Suppressor macrophage treated with lipopolysaccharide for 4 hours (primary cell): ENCODE measurements at places on chromosomes 4 and X.
A peak's percentile ranks its signal among the peaks of the same experiment; 100 is the strongest.

DNA sequence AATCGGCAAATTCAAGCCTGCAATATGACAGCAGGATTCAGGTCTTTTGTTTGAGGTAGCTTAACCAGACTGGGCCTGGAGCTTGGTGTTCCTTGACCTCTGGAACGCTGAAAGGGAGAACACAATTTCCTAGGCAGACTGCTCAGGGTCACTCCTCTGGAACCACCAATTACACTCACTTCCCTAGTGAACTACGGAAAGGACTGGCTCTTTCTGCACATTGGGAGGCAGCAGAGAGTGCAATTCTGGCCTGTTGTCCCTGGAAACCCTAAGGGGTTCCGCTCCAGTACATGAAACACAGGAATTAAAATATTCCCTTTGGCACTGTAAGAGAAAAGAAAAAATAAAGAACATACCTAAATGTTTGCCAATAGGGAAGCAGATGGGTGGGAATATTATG, 58.6 kb downstream of the GPC3 start:
- DNase-seq: no peak

- no peak for DNase-seq
Observed at GRCh38 chrX:152177052-152177451, 38.7 kb upstream of the MAGEA10 start.

DNA sequence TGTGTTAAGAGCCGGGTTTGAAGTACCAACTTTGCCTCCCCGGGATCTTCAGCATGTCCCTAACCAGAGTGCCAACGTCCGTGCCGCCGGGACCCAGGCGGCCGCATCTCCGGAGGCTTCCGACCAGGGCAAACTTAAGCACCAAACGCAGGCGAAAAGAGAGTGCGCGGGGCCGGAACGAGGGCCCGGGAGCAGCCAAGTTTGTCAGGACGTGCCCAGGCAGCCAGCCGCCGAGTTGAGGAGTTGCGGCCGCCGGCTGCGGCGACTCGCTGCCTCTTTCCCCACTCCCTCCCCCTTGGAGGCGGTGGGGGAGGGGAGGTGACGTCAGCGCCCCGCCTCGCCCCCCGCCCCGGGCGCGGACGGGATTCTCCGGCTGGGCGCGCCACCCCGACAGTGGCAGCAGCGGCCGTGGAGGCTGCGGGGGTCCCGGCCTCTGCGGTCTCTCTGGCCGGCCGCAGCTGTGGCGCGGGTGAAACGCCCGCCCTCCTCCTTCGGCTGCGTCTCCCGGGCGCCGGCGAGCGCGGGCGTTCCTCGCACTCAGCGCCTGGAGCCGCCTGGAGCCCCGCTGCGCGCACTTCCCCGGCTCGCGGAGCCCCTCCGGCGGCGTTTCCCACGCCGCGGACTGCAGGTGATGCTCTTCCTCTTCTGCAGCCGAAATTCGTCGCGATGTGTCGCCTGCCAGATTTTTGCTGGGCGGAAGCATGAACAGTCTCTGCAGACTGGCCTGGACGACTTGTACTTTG, 2.9 kb upstream of the FAT1 start:
- no peak for DNase-seq

DNA sequence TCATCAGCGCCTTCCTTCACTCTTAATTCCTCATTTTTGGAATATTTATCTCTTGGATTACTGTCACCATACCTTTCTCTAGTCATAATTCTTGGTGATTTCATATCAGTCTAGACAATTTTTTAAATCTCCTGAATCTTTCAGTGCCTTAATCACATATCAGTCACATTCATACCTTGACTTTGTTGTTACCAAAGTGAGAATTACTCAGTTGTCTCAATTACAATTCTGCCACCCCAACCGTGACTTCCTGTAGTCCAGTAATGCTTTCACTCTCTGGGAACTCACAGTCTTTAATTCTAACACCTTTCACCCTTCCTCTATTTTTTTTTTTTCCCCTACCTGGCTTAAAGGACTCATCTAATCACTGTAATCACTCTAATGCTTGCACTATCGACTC, 1275.3 kb upstream of the TENM3 start:
- no peak for DNase-seq

DNA sequence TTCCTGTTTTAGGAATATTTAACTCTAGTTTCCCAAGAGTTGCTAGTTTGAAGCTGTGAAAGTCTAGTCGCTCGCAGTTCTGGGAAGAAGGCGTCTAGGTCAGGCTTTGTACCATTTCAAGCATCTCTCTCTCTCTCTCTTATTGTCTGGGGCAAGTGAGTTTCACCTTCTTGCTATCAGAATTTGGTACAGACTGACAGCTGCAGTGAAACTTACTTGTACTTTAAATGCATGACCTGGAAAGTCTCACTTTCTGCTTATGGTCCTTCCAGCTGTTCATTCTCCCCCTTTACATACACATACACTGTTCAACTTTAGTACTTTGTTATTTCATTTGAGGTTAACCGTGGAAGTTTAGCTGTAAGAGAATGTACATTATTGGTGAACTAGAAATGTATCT, 4.4 kb downstream of the FRMPD4 start:
- DNase-seq: no peak

GRCh38 chrX:129719268-129719667, 19.5 kb upstream of the XPNPEP2 start:
- no peak for DNase-seq

GRCh38 chrX:115178473-115178872, 10.7 kb upstream of the RBMXL3 start:
- no peak for DNase-seq

DNA sequence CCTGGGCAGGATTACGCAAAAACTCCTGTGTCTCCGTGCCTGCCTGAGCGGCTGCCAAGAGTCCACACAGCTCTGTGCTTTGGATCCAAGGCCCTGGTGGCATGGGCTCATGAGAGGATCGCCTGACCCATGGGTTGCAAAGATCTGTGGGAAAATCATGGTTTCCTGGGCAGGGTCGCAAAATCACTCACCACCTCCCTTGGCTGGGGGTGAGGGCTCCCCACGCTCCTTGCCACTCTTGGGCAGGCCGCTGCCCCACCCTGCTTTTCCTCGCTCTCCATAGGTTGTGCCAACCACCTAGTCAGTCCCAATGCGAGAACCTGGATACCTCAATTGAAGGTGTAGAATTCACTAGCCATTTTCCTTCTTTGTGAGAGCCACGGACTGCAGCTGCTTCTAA, 66.5 kb upstream of the MAGEB18 start:
- DNase-seq: no peak

DNA sequence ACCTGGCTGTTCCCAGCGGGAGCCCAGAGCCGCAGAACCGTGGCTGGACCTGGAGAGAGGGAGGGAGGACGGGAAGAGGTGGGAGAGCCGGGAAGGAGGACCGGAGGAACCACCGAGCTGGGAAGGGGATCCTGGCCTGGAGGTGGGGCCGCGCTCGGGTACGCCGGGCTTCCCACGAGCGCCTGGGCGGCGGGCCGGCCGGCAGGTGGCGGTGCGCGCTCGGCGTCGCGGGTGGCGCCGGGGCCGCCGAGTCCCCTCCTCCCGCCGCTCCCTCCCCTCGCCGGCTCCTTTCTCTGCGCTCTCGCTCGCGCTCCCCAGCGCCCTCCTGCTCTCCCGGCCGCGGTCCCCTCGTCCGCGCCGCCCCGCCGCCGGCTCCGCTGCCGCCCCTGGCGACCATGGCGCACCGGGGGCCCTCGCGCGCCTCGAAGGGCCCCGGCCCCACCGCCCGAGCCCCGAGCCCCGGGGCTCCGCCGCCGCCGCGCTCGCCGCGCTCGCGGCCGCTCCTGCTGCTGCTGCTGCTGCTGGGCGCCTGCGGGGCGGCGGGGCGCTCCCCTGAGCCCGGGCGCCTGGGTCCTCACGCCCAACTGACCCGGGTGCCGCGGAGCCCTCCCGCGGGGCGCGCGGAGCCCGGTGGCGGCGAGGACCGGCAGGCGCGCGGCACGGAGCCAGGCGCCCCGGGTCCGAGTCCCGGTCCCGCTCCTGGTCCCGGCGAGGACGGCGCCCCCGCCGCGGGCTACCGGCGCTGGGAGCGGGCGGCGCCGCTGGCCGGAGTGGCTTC, at the start of gene SORCS2:
SORCS2 (plus strand) TSS at position 287 of the 778 bp plus-strand sequence.
- DNase-seq: peak; percentile 47

- peak; percentile 60 for DNase-seq
Observed at GRCh38 chr4:114807759-114808404, 209.3 kb downstream of the UGT8 start.

GRCh38 chr4:169311643-169312365, 41.0 kb upstream of the SH3RF1 start:
- DNase-seq: peak; percentile 69

GRCh38 chr4:166280642-166281041, 407.6 kb downstream of the TLL1 start:
- DNase-seq: no peak

DNA sequence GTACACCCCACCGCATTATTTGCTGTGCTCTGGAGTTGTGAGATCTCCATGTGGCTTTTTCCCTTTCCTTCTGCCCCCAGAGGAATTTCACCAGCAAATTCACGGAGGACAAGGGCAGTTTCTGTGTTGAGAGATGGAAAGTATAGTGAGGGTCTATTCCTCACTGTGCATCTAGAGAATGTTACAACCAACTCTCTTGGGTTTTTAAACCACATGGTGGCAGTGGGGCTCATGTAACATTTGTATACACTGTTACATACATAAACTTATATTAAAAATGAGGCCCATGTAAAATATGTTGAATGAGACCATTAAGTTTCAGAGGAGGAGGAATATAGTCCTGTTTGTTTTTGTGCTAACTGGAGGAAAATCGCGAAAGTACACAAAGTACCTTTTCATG, 909 bp upstream of the PRKG2 start:
- no peak for DNase-seq

- no peak for DNase-seq
Observed at GRCh38 chr4:85580489-85580888, 105.5 kb downstream of the ARHGAP24 start.

GRCh38 chr4:173934933-173935620, 348.4 kb downstream of the FBXO8 start:
- DNase-seq: no peak

DNA sequence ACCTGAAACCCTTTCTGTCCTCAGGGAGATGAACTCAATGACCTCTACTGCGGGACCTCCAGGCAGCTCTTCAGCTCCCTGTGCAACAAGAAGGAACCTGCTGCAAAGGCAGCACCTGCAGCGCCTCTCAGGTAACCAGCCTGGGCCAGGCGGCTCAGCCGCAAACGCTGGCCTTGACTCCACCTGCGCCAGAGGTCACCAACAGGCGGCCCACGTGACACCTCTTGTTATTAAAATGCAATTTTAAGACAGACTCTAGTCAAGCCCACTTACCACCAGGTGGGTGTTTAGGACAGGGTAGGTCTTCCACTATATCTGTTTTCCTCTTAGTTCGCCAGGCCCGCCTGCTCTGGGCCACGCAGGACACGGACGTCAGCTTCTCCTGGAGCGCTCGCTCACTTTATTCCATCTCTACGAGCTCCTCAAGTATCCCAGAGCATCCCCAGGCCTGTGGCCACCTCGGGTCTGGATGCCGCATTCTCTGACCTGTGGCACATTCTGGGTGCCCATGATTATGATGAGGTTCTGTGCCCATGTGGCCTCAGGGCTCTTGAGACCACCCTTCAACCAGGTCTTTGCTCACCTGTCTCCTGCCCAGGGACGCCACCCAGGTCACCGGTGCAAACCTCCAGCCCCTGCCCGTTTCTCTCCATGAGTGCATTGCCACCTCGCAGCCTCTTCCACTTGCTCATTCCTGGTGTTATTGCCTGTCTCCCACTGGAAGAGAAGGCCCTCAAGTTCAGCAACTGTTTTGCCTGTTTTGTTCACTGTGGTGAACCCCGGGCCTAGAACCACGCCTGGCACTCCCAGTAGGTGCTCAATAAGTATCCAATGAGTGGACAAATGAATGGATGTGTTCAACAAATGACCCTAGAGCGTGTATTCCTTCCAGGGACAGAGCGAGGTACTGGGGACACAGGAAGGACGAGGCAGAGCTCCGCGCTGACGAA, 32.8 kb upstream of the JAKMIP1 start:
- DNase-seq: no peak

DNA sequence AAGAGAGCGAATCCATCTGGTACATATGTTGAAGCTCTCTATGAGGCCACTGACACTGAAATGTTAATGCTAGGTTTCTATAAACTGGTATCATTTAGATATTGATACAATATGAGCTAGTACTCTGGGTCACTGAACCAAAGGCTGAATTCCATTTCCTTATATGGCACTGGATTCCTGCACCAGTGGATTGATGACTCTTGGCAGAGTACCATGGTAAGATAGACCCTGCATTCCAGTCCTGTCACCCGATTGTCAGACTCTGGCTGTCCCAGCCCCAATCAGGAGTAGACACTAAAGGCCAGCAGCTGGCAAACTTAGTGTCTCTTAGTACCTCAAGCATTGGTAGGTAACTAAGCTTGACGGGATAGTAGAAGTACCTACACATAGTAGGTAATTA, 44.0 kb upstream of the EOLA2 start:
- DNase-seq: no peak

- peak; percentile 92 for DNase-seq
Observed at GRCh38 chrX:1481636-1482529, 29.2 kb upstream of the ASMTL start.

GRCh38 chr4:155478336-155478835, 101.6 kb upstream of the MAP9 start:
- peak; percentile 23 for DNase-seq

- DNase-seq: no peak
Observed at GRCh38 chrX:121666171-121666570, 618.8 kb downstream of the GLUD2 start.

DNA sequence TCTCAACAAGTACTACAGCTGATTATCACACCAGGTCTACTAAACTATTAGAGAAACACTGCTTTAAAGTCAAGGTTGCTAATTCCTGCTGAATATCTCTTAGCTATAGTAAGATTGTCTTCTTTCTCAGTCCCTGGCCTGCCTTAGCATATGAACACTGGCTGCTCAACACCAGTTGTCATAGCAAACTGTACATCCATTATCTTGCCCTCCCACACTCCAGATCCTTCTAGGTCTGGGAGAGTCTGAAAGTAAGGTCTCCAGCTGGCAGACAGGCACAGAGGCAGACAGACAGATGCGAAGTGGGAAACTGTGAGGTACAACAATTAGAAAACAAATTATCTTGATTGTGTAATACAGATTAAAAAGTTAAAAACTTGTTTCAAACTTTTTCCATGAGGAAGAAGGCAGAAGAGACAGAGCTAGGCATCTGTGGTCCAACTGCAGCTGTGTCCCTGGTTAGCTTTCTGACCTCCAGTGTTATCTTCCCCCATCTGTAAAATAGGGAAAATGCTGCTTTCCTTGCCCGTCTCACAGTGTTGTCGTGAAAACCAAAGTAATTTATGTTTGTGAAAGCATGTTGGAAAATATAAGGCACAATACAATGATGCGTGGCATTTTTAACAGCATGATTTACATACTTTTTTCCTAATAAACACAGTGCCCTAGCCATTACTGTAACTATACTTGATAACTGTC, 133.8 kb downstream of the KLHL13 start:
- no peak for DNase-seq

- DNase-seq: no peak
Observed at GRCh38 chrX:14753441-14753840, 119.4 kb downstream of the FANCB start.

GRCh38 chr4:25489253-25489797, 112.3 kb downstream of the ANAPC4 start:
- no peak for DNase-seq

- no peak for DNase-seq
Observed at GRCh38 chr4:118716304-118716703, 31.1 kb downstream of the METTL14 start.

GRCh38 chr4:69823048-69823447, 36.9 kb downstream of the SULT1E1 start:
- DNase-seq: no peak
